ENCODE measurements at places on chromosomes 11 and 22. TPM values are rescaled to one million over a fixed set of nuclear protein-coding genes. Genes with fewer than 3 reads are reported as not detected.

Gene OR4D5
- total RNA-seq = not detected

Gene FAM180B
- not detected for total RNA-seq

Gene CCDC116
- not detected for total RNA-seq

Gene OR8I2
- not detected for total RNA-seq

Gene DDI1
- not detected for total RNA-seq

Gene CD3E
- not detected for total RNA-seq

Gene WNT11
- 0.88 TPM for total RNA-seq
